ENCODE measurements at places on chromosomes 7 and 10.

DNA sequence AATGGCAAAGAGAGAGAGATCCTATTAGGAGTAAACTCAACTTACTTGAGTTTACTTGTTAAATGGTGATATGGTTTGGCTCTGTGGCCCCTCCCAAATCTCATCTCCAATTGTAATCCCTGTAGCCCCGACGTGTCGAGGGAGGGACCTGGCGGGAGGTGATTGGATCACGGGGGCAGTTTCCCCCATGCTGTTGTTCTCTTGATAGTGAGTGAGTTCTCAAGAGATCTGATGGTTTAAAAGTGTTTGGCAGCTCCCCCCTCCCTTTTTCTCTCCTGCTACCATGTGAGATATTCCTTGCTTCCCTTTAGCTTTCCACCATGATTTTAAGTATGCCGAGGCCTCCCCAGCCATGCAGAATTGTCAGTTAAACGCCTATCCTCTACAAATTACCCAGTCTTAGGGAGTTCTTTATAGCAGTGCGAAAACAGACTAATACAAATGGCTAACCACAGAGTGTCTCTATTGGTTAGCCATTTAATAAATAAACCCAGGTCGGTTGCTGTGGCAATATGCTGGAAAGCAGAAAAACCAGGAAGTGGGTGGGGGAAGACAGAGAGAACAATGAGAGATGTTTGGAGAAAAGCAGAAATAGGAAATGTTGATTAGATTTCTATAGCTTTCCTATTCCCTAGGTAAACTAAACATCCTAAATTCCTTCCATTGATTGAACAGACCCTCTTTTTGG is 3.0 kb upstream of the STMP1 start:
- no peak for DNase-seq

DNA sequence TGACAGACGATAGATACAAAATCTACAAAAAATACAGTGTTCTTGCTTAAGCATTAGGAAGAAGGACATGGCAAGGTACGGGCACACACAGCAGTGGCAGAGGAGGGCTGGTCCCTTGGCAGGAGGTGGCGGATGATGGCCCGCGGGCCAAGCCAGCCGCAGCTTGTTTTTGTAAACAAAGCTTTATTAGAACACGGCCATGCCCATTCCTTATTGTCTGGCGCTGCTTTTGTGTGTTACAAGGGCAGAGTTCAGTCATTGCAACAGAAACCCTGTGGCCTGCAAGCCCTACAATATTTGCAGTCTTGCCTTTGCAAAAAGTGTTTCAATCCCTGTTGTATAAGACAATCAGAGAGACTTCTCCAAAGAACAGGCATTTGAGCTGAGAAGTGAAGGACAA is 30.7 kb downstream of the FGFR2 start:
- no peak for DNase-seq

GRCh38 chr7:97512441-97513207 is 219.3 kb upstream of the TAC1 start:
- no peak for DNase-seq

GRCh38 chr7:81638198-81638597 is 131.6 kb downstream of the HGF start:
- no peak for DNase-seq

GRCh38 chr7:7257899-7258692 is 75.8 kb downstream of the C1GALT1 start:
- DNase-seq: no peak

DNA sequence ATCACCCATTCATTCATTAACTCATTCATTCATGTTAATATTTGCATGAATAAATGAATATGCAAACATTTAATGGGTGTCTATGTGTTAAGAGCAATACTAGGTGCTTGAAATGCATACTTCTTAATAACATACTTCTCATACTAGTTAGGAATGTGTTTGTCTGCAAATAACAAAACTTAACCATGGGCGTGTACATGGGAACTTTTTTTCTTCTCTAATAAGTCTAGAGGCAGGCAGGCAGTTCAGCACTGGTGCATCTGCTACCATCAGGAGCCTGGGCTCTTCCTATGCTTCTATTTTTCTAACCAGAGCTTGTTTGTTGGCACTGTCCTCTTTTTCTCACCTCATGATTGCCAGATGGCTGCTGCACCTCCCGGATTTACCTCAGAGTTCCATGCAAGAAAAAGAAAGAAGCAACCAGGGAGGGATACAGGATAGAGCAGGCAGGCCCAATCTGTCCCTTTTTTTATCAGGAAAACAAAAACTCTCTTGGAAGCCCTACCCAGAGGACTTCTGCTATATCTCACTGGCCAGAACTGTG is 22.7 kb downstream of the CDHR3 start:
- DNase-seq: no peak

DNA sequence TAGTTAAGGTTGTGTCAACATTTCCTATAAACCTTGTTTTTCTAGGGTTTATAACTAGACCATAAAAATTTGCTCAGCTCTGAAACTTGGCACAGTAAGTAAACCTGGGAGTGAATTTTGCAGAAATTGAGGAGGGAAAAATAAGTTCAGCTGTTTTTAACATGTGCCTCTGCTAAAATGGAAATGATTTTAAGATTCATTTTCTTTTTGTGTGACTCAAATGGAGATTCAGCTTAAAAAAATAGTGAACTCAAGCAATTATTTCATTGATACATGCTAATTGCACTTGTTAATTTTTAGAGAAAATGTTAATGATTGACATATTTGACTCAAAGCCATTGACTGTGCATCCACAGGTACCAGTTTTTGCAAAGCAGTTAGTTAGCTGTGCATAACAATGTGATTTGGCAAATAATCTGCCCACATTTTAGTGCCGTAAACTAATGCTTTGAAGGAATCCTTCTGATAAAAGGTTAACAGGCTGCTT is 68.5 kb upstream of the ZNF438 start:
- DNase-seq: no peak

DNA sequence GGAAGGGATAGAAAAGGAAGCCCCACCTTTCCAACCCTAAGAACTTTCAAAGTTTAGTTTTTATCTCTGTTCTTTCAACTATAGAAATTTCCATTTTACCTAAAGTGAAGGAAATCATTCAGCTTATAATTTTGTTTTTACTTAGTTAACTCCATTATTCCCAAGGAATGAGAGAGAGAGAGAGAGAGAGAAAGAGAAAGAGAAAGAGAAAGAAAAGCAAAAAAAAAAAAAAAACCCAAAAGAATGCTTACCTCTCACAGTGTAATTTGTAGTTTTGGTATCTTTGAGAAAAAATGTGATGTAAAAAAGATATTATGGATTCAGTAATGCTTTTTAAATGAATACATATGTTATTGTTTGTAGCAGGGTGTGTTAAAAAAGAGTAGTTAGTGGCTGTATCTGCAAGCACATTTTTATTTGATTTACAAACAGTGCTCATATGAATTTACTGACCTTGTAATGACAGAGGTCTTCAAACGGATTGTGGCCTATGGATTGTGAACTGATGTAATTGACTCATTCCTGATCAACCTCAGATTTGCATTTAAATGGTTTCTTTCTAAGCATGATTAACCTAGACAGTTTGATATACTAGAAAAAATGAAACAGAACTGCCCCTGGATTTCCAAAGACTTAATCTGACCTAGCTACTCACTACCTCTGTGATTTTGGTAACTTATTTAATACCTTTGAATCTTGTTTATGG is 64.9 kb downstream of the LCOR start:
- no peak for DNase-seq

DNA sequence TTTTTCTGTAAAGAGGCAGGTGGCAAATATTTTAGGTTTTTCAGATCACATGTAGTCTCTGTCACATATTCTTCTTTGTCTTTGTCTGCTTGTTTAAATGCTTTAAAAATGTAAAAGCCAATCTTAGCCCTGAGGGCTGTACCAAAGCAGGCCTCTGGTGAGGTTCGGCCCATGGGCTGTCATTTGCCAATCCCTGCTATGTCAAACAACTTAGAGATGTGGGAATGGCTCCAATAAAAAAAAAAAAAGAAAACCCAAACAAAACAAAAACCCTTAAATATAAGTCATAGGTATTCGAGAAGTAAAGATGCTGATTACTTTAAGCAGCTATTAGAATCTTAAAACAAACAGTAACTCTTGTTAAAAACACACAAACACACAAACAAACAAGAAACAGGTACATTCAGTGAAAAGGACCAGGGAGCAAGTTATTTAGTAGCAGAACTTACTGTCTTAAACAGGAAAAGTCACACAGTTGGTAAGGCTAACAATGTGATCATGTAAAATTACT is 61.4 kb upstream of the NAMPT start:
- DNase-seq: no peak

DNA sequence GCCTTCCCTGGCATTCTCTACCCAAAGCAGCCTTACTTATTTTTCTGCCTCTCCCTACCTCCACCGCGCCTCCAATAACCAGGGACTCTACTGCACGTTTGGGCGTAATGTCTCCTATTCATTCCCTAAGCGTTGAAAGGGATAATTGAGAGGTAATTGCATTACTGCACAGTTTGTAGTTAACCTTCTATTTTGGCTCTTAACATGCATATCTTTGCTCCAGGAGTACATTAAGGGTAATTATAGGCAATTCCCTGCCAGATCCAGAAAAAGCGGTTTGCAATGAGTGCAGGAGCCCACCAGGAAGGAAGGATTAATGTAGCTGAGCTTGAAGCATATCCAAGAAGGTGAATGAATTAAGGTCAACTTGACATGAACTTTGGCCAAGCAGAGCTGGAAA is 558.4 kb downstream of the TYW1 start:
- no peak for DNase-seq

GRCh38 chr7:55306331-55306730 is 58.8 kb upstream of the LANCL2 start:
- no peak for DNase-seq

DNA sequence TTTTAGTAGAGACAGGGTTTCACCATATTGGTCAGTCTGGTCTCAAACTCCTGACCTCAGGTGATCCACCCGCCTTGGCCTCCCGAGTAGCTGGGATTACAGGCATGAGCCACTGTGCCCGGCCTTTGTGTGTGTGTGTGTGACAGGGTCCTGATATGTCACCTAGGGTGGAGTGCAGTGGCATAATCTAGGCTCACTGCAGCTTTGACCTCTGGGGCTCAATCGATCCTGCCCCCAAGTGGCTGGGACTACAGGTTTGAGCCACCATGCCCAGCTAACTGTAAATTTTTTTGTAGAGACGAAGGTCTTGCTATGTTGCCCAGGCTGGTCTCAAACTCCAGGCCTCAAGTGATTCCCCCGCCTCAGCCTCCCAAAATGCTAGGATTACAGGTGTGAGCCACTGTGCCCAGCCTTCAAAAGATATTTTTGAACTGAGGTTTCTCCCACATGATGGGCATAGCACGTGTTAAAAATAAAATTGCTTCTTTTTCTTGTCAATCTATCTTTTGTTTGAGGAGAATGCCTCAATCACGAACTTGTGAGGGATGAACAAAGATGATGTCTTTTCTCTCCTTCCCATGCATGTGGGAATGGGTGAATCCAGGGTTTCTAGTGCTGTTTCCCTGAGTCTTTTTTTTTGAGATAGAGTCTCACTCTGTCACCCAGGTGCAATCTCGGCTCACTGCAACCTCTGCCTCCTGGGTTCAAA is 30.8 kb upstream of the PSAP start:
- DNase-seq: no peak

GRCh38 chr7:68014031-68014736 is 1017.6 kb downstream of the TYW1 start:
- no peak for DNase-seq

DNA sequence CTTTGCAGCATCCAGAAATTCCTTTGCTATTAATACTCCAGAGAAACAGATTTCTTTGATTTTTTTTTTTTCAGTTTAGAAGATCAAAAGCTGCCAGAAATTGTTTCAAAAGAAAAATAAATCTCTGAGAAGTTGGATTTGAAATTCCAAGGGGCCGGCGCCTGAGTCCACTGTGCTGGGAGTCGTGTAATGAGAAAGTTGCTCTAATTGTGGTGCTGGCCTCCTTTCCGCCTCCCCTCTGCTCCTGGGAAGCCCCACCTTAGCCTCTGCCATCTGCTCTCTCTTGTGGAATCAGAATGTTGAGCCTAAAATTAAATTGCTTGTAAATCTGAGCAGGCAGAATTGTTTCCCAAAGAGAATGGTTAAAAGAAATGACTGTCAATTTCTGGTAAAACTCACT is 93.3 kb downstream of the EMX2 start:
- no peak for DNase-seq

DNA sequence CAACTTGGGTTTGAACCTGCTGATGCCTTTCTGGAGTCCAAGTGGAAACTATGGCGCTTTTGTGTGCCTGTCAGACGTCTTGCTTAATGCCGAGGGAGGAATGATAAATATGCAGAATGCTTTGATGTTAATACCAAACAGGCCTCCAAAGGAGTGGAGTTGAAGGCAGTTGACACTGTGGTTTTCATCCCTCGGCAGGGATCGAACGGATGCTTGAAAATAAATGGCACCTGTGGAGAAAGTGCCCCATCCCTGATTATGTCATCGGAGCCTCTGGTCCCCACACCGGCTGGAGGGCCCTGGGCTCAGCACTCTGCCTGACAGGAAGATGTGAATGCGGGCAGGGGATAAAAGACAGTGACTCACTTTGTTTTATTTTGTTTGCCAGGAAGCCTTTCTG is 148.7 kb upstream of the GPR26 start:
- DNase-seq: no peak

GRCh38 chr10:75304741-75305390 is 69.1 kb upstream of the COMTD1 start:
- no peak for DNase-seq

DNA sequence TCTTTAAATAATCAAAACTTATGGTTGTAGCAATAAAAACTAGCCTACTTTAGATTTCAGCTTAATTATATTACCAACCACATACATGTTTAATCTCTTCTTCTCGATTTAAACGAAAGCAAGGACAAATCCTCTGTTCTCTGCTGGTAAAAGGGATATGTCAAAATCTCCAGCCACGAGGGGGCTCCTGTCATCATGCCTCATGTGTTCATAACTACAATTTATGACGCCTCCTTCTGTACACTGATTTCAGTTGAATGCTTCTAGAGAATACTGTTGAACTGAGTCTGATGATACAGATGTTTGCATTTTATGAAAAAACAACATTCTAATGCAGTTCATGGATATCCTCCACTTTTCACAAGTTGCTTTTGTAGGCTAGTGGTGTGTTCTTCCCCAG is 220.0 kb upstream of the DPP6 start:
- no peak for DNase-seq

GRCh38 chr7:149718730-149719049 is 54.7 kb downstream of the ZNF467 start:
- no peak for DNase-seq

DNA sequence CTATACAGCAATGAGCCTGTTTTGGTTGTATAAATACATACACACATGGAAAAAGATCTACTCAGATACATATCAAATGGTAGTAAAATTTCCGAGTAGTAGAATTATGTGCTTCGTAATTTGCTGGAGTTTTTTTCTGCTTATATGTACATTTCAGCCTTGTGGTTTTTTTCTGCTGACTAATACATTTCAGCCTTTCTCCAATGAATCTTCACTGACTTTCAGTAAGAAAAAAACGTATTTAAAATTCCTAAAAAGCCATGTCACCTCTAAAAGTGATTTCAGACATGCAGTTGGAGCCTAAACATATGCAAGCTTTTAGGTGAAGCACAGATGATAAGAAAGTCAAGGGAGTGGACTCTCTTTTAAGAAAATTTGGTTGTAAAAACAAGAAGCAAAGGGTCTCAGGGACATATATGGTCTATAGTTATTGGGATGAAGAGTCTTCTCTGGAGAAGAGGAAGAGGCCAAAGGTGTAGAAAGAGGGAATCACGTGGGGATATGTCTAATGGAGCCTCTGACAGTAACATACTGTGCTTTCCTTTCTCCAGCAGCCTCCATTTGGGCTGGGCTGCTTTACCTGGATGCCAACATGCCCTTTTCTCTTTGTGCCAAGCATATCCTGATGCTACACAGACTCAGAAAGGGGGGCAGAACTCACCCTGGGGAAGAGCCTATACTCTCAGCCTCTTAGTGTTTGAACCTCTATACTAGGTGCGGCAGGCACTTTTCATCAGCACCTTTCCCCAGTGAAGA is 2.4 kb downstream of the AMPH start:
- no peak for DNase-seq

Measured in stimulated activated CD8-positive, alpha-beta memory T cell treated with anti-CD3 and anti-CD28 coated beads, Interleukin-4, amount 100 ng/mL, for 24 hours (primary cell).